CD4-positive, alpha-beta T cell treated with Interleukin-17A for 1 hour (primary cell): ENCODE measurements at places on chromosomes 16 and 17.

DNA sequence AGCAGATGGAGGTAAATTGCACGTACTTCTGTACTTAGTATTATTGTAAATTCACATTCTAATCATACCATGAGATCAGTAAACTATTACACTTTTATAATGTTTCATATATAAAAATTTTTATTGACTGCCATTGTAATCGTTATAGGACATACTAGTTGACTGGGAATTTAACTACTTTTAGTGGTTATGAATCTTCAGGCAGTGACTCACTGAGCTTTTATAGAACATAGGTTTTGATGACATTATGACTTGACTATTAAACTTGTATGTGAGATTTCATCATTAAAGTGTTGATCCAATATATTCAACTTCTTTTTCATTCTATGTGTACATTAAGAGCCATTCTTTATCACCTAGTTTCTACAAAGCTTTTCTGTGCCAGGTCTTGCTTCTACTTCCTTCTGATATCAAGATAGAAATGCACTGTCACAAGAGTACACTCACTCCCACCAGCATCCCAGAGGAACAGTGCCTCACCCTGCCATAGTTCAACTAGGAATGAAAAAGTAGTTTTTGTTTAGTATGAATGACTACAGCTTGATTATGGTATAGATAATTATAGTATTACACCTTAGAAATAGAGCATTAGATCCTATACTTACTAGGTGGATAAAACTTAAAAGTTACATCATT is 142.4 kb upstream of the RBL2 start:
- DNase-seq = no peak

- no peak for DNase-seq
Measured at GRCh38 chr17:63676584-63676983, 23.3 kb downstream of the LIMD2 start.

DNA sequence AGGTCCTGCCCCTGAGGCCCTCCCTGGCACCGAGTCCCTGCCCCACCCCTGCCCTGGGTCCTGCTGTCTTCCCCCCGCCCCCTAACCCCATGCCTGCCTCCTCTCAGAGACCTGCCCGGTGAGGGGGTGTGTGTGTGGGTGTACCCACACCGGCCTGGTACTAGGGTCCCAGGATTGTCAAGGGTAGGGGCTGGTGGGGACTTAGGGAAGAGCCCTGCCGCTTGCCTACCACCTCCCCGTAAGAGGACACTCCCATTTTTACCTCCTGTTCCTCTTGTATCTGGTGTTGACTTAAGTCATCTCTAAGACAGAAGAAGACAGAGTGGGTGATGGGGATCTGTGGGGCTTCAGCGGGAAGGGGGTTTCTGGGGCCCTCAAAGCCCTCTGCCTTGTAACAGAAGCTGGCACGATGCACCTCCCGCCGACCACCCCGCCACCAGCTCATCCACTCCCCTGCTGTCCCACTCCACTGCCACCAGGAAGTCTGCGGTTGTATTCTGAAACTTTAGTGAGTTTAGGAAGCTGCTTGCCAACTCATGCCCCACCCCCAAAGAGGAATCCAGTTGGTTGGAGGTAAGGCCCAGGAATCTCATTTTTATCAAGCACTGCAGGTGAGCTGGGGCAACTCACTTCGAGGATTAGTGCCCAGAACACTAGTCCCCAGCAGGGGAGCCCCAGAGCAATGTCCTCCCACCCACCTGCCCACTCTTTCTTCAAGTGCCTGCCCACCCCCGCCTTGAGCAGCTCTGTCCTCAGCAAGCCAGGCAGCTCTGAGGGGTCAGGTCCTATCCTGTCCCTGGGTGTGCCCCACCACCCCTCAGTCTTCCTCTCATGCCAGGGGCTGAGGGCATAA is 5.6 kb downstream of the SPATA32 start:
- no peak for DNase-seq

DNA sequence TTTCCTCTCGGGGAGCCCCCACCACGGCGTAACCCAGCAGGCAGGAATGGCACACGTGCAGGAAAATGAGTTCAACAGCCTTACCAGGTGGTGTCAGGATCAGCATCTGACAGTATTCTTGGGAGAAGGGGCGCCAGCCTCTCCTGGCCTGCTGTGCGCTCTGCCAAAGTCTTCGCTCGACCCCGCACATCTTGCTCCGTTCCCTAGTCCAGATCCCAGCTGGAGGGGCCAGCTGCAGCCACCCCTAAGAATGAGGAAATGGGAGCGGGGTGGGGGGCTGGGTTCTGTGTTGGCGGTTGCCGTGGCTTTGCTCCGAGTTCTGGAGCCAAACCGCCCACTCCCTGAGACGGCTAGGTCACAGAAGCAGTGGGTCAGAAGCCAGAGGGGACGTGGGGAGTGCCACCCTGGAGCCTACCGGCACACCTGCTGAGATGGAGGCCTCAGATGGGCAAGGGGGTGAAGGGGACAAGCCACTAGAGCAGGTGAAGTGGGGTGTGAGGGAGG is at the start of gene CHCT1:
Gene CHCT1 (plus strand): TSS at position 328 of the 504 bp plus-strand sequence. CDS start 104 bp downstream, at position 432.
- DNase-seq = no peak

GRCh38 chr17:81534157-81535006 is 6.2 kb downstream of the FSCN2 start:
- DNase-seq = no peak

DNA sequence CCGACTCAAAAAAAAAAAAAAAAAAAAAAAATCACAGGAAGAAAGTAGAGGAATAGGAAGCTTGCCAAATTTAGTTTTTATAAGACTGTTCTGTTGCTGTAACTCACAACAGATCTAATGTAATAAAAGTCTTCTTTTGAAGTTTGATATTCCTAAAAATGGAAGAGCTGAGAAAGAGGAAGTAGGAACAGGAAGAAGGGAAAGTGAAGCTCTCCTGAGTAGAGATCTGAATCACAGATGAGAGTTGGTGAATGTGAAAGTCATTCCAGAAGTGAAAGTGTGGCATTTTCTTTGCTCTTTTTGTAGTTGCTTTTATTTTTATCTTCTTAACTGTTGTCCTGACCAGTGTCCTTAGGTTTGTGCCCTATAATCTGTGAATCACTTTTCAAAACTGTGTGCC is 2.1 kb downstream of the NMT1 start:
- DNase-seq = no peak

GRCh38 chr16:86205521-86206245 is 304.6 kb upstream of the FOXF1 start:
- no peak for DNase-seq

- DNase-seq = no peak
Measured at GRCh38 chr16:67833030-67833414, 9.1 kb upstream of the THAP11 start.

DNA sequence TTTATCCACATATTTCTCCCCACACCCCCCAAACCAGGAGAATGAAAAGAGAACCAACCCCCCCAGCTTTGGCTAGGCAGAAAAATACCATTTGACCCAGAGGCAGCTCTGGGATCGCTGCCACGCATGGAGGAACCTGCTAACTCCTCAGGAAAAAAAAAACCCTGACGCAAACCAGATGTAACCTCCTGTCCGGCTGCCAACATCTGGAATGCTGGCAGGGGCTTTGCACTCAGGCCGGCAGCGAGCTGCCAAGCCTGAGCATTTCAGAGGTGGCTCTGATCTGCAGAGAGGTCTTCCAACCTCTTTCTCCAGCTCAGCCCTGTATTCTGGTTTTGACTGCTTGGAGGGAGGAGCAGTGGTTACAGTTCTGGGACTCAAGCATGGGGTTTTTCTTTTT is 8.2 kb downstream of the IGFBP4 start:
- no peak for DNase-seq

DNA sequence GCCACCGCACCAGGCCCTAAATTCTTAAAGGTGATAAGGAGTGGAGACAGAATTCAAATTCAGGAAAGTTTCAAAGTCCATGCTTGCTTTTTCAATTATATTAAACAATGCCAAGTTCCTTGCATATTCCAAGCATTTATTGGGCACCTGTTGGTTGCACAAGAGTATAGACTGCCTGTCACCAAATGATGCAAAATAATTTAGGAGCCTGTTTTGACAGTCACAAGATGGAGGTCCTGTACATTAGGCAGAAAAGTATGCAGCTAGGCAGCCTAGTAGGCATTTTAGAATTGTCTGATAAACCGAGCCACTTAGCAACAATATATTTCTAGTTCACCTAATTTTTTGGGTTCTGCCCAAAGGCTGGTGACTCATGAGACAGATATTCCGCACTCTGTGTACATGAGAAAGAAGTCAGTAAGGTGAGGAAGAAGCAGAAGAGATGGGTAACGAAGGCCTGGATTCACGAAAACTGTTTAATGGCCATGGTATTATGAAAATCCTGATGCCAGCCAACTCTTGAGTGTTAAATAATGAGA is 7.3 kb downstream of the ACACA start:
- no peak for DNase-seq

- DNase-seq = no peak
Measured at GRCh38 chr16:89629827-89630610, 16.6 kb downstream of the DPEP1 start.

DNA sequence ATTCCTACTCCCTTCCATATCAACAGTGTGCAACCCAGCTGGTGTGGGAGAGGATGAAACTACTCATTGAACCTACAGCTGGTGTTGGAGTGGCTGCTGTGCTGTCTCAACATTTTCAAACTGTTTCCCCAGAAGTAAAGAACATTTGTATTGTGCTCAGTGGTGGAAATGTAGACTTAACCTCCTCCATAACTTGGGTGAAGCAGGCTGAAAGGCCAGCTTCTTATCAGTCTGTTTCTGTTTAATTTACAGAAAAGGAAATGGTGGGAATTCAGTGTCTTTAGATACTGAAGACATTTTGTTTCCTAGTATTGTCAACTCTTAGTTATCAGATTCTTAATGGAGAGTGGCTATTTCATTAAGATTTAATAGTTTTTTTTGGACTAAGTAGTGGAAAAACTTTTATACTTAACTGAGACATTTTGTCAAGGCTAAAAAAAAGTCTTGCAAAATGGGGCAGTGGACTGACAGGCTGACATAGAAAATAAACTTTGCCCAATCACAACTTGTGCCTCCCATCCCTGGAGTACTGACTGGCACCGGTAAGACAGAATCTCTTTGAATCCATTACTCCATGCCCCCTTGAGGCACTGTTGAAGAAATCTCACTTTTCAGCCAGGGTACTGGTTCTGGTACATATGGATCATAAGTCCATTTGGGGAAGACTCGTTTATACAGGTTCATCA is 12.5 kb downstream of the TSR1 start:
- DNase-seq = no peak
